Muscle of leg (tissue), 16 donors: ENCODE measurements at places on chromosomes 2 and 18. TPM values are rescaled to one million over a fixed set of nuclear protein-coding genes. Genes with fewer than 3 reads are reported as not detected.

The VWA3B gene
- 0.13 TPM for total RNA-seq

GRCh38 chr2:157523270-157524247 lies 79.7 kb upstream of the CYTIP start:
- no peak for DNase-seq

- DNase-seq, result no peak
These were observed 58.8 kb downstream of the CCDC195 start for GRCh38 chr2:224657349-224657748.

DNA sequence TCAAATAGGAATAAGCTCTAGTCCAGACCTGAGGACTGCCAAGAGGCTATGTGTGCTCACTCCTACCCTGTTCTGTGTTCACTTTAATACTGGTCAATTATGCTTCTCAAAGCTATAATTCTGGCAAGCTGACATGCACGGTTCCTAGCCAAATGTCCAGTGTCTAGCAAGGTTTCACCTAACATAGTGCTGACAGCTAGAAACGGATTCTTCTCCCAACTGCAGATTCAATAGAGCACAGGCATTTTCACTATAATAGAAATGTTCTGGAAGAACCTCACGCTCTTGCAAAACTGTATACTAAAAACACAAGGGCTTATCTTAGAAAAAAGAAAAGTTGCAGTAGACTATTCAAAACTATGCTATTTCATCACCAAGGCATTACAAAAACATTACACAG lies 45.1 kb downstream of the HDAC4 start:
- peak; percentile 36 for DNase-seq

DNA sequence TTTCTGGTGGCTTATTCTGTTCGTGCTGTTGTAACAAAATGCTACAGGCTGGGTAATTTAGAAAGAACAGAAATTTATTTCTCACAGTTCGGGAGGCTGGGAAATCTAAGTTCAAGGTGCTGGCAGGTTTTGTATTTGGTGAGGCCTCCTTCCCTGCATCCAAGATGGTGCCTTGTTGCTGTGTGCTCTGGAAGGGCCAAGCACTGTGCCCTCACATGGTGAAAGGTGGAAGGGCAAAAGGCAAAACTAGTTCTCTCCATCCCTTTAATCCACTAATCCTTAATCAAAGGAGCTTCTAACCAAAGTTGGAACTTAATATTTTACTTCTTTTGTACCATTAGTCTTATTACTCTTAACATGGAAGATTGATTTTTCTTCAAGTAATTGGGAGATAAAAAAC lies 7.4 kb downstream of the MRPL19 start:
- DNase-seq, result no peak

DNA sequence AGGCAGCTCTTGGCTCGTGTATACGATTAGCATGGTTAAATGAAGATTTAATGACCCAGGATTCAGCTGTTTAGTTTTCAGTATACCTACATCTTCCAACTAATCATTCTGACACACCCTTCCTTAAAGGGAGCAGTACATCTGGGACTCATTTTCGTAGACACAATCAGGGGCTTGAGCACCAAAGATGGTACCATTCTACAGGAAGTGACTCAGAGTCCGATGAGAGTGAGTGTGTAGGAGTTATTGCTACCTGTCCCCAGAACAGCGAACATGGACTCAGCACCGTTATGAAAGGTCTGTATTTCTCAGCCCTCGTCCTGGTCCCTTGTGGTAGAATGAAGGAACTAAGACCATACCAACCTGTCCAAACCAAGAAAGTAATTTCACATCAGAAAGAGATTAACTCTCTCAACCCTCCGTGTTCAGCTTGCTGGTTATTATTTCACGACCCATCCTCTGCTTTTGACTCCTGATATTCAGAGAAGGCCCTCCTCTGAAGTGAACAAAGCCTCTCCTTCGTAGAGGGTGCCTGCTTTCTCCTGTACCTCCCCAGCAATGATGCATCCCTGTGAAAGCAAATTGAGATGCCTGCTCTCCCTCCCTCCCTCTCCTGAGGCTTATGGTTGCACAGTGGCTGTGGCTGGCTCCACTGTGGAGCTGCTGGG lies 214.8 kb downstream of the MTX2 start:
- DNase-seq, result no peak
